Hypothalamus (tissue), 51 donors: ENCODE measurements at places on chromosomes 7 and 10.

GRCh38 chr10:102299873-102300272, 54.5 kb downstream of the GBF1 start:
- no peak for DNase-seq

DNA sequence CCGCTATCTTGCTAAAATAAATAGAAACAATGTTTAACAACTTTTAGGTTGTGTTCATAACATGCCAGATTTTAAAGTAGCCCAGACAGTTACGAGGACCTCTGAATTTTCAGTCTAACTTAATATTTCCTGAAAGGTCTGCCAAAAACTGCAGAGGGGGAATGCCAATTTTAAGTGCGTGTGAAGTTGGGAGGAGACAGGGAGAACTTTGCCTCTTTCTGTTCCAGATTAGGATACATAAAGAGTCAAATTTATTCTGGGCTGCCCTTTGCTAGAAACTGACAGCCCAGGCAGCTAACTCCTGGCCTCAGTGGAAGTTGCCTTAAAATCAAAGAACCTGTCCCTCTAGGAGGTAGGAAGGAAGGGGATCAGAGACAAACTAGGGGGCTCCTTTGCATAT, 52.3 kb upstream of the PIP4K2A start:
- DNase-seq, result no peak

DNA sequence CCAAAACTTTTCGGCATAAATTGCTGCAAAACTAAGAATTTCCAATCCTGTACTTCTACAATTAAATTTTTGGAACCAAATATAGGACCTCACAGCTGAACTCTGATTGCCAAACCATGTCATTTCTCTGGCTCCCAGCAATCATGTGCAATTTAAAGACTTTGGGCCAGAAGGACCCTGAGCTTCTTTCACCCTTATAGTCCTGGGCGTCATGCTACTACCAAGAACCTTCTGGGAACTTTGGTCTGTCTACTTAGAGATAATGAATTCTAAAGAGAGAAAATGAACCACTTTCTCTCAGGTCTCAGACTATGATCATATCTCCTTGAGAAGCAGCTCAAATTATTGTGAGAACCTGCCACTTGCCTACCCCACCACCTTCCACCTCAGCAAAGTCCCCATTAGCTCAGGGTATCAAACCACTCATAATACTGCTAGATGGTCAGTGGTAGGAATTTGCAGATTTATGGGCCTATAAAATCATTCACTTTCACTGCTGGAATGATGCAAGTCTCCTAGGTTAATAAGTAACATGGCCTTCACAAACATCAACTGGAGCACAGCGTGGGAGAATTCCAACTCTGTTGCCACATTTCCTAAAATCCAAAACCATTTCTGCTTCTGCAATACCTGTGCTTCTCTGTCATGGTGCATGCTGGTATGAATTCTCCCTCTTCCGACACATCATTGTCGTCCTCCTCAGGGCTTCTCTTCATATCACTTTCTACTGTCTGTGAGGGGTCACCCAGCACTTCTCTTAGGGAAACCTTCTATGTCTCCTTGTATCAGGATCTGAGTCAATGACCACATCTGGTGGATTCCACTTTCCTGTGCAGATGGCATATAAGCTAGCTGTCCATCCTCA, 6.6 kb upstream of the WDR91 start:
- DNase-seq, result no peak

DNA sequence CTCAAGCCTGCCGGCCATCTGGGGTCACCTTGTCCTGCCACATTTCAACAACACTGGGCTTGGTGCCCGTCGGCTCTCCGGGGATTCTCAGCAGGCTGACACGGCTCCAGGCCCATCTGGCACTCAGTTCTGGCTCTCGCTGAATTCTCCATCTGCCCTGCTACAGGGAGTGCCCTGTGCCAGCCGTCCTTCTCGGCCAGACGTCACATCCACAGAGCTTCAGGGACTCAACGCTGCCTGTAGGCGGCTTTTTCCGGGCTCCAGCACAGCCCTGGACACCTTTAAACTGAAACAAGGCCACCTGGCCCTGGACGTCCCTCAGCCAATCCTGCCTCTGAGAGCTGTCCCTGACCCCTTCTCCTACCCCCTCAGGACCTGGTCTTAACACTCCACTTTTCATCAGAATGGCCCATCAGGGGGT, 43.0 kb downstream of the TMEM130 start:
- DNase-seq, result peak; percentile 17

DNA sequence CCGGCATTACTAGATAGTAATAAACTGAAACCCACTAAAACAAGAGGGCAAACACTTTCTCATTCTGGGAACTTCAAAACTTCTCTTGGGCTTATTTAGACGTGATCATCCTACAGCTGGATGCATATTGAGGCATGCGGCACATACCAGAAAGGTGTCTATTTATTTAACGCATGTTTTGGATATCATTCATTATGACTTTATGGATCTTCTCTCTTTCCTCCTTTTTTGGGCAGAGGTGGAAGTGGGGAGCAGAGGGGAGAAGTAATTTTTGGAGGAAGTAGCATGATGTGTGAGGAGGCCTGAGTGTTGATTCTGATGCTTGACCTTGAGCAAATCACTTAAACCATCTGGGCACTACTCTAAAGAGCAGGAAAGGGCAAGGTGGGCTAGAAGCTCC, 270.6 kb downstream of the TRIL start:
- no peak for DNase-seq

DNA sequence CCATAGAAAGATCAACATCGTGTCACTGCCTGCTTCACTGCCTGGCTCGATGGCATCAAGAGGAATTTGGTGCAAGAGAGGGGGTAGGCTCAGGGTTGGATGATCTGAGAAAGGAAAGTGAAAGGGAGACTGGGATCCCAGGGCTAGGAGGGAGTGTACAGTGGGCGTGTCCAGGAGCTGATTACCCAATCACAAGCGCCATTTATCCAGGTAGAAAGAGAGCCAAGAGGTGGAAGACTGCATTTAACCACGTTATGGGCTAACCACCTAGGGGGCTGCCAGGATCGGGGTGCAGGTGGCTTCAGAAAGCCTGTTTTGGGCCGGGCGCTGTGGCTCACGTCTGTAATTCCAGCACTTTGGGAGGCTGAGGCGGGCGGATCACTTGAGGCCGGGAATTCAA, 10.3 kb downstream of the PODXL start:
- DNase-seq, result no peak

DNA sequence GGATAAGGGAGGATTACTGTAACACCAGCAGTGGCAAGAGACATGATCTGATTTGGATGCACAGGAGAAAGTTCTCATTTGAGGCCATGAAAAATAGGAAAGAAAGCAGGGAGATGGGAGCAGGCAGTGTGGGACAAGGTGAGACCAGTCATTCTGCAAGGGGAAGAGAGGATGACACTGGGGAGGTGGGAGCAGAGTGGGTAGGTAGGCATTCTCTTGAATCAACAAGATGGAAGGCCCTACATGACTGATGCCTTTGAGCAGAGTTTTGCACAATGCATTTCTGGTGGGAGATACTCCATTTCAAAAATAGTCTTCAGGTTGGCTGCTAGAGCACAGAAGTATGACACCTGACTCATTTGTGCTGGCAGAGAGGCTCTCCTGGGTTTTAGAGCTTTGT, 10.5 kb downstream of the RPS24 start:
- DNase-seq, result no peak

GRCh38 chr10:84543948-84544347, 215.6 kb downstream of the CCSER2 start:
- no peak for DNase-seq
